ENCODE measurements at places on chromosomes 6 and 20. TPM values are rescaled to one million over a fixed set of nuclear protein-coding genes. Genes with fewer than 3 reads are reported as not detected.

DNA sequence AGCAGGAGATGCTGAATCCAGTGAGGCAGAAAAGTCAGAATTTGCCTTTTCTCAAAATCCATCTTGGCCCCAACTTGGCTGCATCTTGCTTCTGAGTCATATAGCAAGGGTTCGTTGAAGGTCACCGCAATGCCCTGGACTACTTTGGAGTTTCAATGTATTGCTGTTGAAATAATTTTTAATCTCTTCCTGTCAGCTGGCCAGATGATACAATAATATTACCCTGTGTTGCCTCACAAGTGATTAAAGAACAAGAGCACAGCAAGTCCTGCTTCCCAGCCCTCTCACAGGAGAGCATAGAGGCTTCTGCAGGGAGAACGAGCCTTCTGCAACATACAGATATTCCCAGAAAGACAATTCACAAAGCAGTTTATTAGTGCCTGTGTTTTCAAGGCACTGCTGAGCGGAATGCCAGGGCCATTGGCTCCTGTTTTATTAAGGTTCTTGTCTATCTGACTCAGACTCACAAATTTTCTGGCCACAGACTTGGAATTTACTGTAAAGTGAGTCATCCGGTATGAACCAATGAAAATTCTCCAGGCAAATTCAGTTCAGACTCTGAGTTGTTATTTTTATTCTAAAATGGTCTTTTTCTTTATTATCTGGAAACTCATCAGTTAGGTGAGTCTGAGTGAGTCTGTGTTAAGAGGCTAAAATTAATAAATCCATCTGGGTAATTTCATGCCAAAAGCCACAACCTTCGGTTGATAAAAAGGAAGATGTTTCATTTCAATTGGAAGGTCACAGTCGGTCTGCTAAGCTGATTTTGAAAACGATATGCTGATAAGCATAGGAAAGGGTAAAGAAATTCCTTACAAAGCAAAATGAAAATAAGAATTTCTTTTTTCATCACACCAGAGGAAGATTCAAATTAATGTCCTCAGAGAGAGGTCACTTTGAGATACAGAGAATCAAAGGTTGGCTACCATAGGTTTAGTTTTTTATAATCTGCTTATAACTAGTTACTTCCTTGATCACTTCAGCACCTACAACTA, 289.4 kb upstream of the STXBP5 start:
- DNase-seq, result peak; percentile 89
- H3K27me3 ChIP-seq, result no peaks in the 10 kb centered on the region
- H3K36me3 ChIP-seq, result no peaks in the 10 kb centered on the region

DNA sequence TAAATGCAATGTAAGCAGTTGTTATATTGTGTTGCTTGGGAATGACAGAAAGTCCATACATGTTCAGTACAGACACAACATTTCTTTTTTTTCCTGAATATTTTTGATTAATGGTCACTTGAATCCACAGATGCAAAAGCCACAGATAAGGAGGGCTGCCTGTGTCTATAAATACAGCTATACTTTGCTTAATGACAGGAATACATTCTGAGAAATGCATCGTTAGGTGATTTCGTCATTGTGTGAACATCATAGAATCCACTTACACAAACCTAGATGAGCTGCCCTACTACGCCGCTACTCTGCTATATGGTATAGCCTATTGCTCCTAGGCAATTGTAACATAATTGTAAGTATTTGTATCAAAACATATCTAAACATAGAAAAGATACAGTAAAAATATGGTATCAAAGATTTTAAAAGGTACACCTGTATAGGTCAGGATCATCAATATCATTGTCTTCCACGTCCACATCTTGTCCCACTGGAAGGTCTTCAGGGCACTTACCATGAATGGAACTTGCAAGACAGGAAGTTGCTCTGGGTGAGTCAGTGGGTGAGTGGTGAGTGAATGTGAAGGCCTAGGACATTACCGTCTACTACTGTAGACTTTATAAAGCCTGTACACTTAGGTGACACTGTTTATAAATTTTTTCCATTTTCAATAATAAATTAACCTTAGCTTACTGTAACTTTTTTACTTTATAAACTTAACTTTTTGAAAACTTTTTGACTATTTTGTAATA, 27.9 kb upstream of the POPDC3 start:
- H3K27me3 ChIP-seq, result no peaks in the 10 kb centered on the region
- H3K27ac ChIP-seq, result no peak overlapping the region
- H3K36me3 ChIP-seq, result no peaks in the 10 kb centered on the region
- peaks cover 53% of the 10 kb centered on the region for H3K4me1 ChIP-seq

GRCh38 chr6:154071236-154071635, 32.2 kb downstream of the OPRM1 start:
- no peaks in the 10 kb centered on the region for H3K27me3 ChIP-seq
- H3K4me3 ChIP-seq, result no peak overlapping the region
- H3K27ac ChIP-seq, result no peak overlapping the region
- H3K4me1 ChIP-seq, result no peaks in the 10 kb centered on the region
- no peaks in the 10 kb centered on the region for H3K36me3 ChIP-seq
- DNase-seq, result no peak

GRCh38 chr6:158042245-158042798, 60.7 kb downstream of the SYNJ2 start:
- H3K4me1 ChIP-seq, result peaks cover 59% of the 10 kb centered on the region
- peak; percentile 71 for DNase-seq

DNA sequence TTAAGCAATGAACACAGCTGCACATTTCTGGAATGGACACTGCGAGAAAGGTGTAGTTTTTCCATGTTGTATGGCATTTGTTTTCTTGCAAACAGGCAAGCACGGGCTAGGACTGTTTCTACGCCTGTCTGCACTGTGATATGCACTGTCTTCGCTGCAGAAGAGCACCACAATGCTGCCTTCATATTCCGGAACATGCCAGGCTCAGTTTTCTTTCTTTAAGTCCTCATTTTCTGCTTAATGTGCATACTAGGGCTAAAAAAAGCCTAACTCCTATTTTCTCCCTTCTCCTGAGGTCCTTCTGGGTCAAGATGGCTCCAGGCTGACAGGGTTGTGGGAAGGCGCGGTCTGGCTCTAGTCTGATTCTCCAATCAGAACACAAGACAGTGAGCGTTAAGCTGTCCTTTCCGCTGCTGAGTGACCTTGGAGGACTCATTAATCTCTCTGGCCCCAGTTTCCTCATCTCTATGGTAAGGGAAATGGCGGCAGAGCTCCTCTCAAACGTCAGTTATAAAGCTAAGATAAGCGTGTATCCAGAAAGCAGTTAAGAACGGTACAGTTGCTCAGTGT, 379.9 kb downstream of the C6orf118 start:
- no peaks in the 10 kb centered on the region for H3K36me3 ChIP-seq
- no peaks in the 10 kb centered on the region for H3K4me1 ChIP-seq
- no peak for DNase-seq
- no peaks in the 10 kb centered on the region for H3K27me3 ChIP-seq
- no peak overlapping the region for H3K27ac ChIP-seq
- no peak overlapping the region for H3K4me3 ChIP-seq

- no peak overlapping the region for H3K4me3 ChIP-seq
- H3K27me3 ChIP-seq, result no peaks in the 10 kb centered on the region
- no peak overlapping the region for H3K27ac ChIP-seq
Observed at GRCh38 chr6:139265512-139266190, 26.1 kb downstream of the TXLNB start.

GRCh38 chr6:116568111-116568510, 3.2 kb upstream of the RWDD1 start:
- no peaks in the 10 kb centered on the region for H3K36me3 ChIP-seq
- H3K27ac ChIP-seq, result no peak overlapping the region
- DNase-seq, result no peak
- peaks cover 24% of the 10 kb centered on the region for H3K4me1 ChIP-seq

DNA sequence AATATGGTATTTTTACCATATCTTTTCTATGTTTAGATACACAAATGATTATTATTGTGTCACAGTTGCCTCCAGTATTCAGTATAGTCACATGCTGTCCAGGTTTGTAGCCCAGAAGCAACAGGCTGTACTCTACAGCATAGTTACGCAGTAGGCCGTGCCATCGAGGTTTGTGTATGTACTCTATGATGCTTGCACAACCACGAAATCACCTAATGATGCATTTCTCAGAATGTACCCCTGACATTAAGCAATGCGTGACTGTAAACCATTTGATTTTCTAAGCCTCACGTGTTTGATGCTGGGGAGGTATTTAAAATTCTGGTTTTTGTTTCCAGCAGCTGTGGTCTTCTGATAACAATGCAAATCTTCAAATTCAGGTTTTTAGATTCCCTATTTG, 207.6 kb downstream of the UST start:
- H3K4me3 ChIP-seq, result no peak overlapping the region
- no peaks in the 10 kb centered on the region for H3K27me3 ChIP-seq
- no peaks in the 10 kb centered on the region for H3K4me1 ChIP-seq
- no peak for DNase-seq
- H3K27ac ChIP-seq, result no peak overlapping the region
- no peaks in the 10 kb centered on the region for H3K36me3 ChIP-seq

DNA sequence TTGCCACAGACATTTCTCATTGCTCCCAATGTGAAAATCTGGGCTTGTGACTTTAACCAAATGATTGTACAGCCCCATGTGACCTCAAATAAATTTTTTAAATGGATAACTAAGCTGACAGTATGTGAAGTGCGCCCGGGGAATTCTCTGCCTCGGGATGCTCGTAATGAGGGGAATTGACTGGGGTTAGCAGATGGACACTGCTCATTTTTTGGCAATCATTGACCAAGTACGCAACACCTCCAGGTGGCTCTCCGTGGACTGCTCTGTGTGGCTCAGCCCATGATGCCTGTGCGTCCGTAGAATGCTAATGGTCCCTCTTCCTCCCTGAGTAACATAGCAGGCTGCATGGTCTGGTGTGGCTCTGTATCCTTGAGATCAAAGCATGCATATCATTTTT, 42.4 kb downstream of the FARS2 start:
- no peak for DNase-seq
- no peaks in the 10 kb centered on the region for H3K4me1 ChIP-seq
- H3K27me3 ChIP-seq, result no peaks in the 10 kb centered on the region

GRCh38 chr6:16481697-16482399, 243.5 kb downstream of the GMPR start:
- no peak overlapping the region for H3K4me3 ChIP-seq
- H3K27me3 ChIP-seq, result no peaks in the 10 kb centered on the region
- H3K27ac ChIP-seq, result no peak overlapping the region
- peaks cover 3% of the 10 kb centered on the region for H3K36me3 ChIP-seq
- DNase-seq, result no peak

- H3K36me3 ChIP-seq, result no peaks in the 10 kb centered on the region
- peaks cover 90% of the 10 kb centered on the region for H3K27me3 ChIP-seq
- no peak overlapping the region for H3K27ac ChIP-seq
- no peak overlapping the region for H3K4me3 ChIP-seq
- DNase-seq, result no peak
- no peaks in the 10 kb centered on the region for H3K4me1 ChIP-seq
Observed at GRCh38 chr20:63313349-63314014, 20.5 kb downstream of the COL20A1 start.

DNA sequence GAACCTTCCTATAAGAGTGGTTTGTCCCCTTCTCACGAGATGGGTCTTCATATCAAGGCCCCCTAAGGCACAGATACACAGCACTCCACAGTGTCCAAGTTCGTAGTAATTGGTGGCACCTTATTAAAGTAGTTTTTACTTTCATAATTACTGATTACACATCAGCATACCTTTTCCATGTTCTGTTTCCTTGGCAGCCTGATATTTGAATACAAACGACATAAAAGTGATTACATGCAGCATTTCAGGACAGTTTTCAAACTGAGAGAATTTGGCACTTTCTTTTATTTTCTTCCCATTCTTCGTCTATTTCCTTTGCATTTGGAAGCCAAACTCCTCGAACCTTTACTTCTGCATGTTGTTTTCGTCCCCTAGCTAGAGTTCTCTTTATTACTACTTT, 139.7 kb downstream of the MTHFD1L start:
- DNase-seq, result no peak
- peaks cover 17% of the 10 kb centered on the region for H3K36me3 ChIP-seq
- no peaks in the 10 kb centered on the region for H3K27me3 ChIP-seq
- peaks cover 25% of the 10 kb centered on the region for H3K4me1 ChIP-seq
- no peak overlapping the region for H3K4me3 ChIP-seq
- 0 out of 2 replicates have a peak overlapping the region, but pooled peaks have one; percentile 8 for H3K27ac ChIP-seq

DNA sequence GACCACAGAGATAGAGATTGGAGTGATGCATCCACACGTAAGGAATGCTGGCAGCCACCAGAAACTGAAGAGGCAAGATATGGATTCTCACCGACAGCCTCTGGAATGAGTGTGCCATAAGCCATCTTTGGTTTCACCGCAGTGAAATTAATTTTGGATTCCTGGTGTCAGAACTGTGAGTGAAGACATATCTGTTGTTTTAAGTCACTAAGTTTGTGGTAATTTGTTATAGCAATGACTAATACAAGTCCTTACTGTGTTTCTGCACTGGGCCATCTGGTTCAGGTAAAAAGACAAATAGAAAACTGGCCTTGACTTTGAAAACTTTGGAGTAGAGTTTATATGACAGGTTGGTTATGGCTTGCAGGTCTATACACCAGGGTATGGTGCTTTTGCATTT, 261.9 kb downstream of the PHF3 start:
- no peak overlapping the region for H3K4me3 ChIP-seq
- no peaks in the 10 kb centered on the region for H3K4me1 ChIP-seq
- DNase-seq, result no peak

DNA sequence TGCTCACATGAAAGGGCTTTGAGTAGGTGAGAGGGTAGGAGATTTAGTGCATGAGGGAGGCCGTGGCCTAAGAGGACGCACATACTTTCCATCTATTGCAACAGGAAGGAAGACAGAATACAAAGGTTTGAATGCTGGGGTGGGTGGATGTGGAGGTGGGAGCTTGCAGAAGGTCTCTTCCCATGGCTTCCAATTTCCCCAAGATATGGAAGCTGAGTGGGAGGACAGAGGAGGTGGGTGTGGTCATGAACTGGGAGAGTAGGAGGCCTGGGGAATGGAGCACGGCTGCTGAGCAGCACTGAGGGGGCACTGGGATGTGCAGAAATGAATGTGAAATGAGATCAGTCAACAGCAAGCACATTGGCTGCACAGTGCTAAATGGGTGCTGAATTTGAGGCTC, 70.3 kb downstream of the SCML4 start:
- no peak overlapping the region for H3K27ac ChIP-seq
- H3K36me3 ChIP-seq, result no peaks in the 10 kb centered on the region
- no peaks in the 10 kb centered on the region for H3K4me1 ChIP-seq
- H3K4me3 ChIP-seq, result no peak overlapping the region
- peaks cover 36% of the 10 kb centered on the region for H3K27me3 ChIP-seq

DNA sequence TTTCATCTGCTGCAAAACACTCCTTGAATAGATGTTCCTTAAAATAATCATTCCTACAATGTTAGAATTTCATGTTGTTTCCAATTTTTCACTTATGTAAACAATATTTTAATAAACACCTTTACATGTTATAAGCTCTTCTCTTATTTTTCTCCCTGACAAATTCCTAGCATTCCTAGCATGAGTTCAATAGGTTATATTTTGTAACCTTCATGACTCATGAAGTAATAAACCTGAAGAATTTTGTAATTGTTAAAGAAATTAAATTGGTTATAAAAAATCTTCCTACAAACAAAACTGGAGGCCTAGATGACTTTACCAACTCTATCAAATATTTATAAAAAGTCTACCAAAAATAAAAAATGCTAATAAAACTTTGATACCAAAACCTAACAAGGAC, 66.3 kb downstream of the NT5E start:
- H3K4me3 ChIP-seq, result no peak overlapping the region
- H3K27ac ChIP-seq, result peak overlapping the region; percentile 77
- peaks cover 21% of the 10 kb centered on the region for H3K36me3 ChIP-seq
- H3K27me3 ChIP-seq, result no peaks in the 10 kb centered on the region
- H3K4me1 ChIP-seq, result peaks cover 18% of the 10 kb centered on the region

MATN4 gene
- 0.33 TPM for total RNA-seq

TBP gene
- total RNA-seq, result 11.2 TPM

SLC24A3 gene
- not detected for total RNA-seq

RPS10 gene
- total RNA-seq, result 2,008 TPM

SLC22A7 gene
- not detected for total RNA-seq

PRR18 gene
- total RNA-seq, result not detected

TENT5A gene
- 2.0 TPM for total RNA-seq

THBD gene
- total RNA-seq, result 3.0 TPM

TMEM63B gene
- total RNA-seq, result 38.5 TPM

NHSL1 gene
- total RNA-seq, result 17.8 TPM

Data from PC-9 (cell line).